ENCODE measurements at places on chromosomes 3 and 15.

DNA sequence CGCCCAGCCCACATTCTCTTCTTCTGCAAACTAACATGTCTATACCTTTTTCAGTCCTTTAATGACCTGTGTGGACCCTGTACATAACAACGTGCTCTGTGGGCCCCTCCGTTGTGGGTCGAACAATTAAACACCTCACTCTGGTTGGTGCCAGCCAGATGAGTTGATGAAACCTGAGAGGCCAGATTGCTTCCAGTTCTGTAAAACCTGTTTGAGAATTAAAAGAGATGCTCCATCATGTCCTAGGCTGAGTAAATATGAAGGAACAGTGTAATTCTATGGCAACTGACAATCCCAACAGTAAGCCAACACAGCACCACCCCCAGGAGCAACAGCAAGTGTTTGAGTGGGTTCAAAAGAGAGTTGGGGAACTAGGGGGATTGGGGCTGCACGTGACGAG, 5.7 kb upstream of the THBS1 start:
- DNase-seq, result no peak

GRCh38 chr3:150662410-150663200, 41.1 kb downstream of the ERICH6 start:
- DNase-seq, result no peak

- no peak for DNase-seq
These were observed 168.1 kb downstream of the VPS13C start for GRCh38 chr15:61892140-61892539.

GRCh38 chr3:72520690-72521308, 327.4 kb downstream of the SHQ1 start:
- DNase-seq, result no peak

- no peak for DNase-seq
These were observed 46.9 kb upstream of the DIPK2A start for GRCh38 chr3:143924522-143925285.

DNA sequence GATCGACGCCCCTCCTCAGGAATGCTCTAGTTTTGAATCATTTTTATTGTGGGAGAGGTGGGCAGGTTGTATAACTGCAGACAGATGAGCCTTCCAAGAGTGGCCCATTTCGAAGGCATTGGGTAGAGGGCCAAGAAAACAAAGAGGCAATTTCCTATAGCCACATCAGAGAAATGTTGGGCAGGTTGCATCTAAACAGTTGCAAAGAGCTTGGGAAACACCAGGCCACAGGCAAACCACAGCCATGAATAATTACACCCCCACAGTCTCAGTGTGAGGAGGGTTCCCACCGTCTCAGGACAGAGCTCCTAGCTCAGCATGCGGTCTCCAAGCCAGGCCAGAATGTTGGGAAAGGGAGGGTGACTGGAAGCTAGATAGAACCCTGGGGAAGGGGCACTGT, 257.3 kb downstream of the ABHD5 start:
- DNase-seq, result no peak

DNA sequence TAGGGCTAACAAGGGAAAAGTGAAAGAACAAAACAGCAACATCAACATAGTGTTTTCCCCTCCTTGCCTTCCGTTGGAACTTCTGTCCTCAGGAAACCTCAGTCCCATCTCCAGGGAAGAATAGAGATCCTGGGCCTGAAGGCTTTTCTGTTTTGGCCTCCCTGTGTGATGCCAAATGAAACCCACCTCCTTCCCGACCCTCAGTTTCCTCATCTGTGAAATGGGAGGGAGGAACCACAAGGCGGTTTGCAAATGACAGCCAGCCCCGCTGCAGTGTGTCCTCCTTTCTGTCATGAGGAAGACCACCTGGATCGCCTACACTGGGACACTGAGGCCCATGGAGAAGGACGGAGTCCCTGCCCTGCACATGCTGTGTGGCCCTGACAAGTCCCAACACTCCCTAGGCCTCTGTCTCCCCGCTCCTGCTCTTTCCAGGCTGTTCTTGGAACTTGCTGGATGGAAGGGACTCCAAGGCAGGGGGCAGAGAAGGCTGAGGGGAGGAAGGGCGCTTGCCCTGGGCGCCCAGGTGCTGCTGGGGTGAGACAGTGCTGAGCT, 28.5 kb upstream of the FBLN2 start:
- DNase-seq, result no peak

DNA sequence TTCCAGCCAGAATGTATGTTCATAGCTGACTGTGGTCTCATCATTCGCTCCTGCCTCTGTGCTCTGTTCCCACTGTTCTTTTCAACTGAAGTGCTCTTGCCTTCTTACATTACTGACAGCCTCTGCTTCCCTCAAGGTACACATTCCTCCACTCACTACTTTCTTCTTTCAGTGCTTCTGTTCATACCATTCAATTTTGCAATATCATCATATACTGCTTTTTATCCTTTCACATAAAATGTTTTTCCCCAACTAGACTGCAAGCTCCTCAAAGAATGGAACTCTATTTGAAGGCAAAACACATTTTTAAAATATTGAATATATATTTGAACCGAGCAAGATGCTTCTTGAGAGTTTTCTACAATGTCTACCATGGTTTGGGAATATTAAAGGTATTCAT, 291.1 kb downstream of the CTNNB1 start:
- DNase-seq, result no peak

GRCh38 chr3:172296248-172296974, 151.8 kb downstream of the GHSR start:
- DNase-seq, result no peak

DNA sequence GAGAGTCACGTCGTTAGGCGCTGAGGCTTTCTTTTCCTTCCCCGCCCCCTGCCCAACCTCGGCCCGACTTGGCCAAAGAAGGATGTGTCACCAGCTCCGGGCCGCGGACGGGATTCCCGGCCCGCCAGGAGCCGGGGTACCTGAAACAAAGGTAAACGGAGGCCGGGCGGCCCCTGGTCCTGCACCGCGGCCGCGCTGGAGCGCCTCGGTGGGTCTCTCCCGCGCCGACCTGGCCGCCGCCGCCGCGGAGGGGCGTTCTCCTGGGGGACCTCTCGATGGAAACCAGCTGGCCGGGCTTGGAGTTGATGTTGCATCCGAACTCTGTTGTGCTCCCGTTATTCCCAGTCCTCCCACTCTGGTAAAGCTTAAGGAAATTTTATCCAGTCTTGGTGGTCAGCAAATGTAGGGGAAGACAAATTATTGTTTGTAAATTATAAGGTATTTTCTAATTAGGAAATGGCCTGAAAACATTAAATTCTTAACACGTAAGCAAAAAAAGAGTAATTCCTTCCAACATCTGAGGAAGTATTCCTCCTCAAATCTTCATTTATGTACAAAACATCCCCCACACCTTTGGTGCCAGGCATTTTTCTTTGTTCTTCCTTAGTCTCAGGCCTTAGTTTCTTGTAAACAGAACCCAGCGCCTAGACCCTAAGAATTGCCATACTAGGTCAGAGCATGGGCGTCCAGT, 888 bp downstream of the PPP2R3A start:
- DNase-seq, result no peak

GRCh38 chr3:125478326-125478725, 41.7 kb downstream of the SNX4 start:
- no peak for DNase-seq

DNA sequence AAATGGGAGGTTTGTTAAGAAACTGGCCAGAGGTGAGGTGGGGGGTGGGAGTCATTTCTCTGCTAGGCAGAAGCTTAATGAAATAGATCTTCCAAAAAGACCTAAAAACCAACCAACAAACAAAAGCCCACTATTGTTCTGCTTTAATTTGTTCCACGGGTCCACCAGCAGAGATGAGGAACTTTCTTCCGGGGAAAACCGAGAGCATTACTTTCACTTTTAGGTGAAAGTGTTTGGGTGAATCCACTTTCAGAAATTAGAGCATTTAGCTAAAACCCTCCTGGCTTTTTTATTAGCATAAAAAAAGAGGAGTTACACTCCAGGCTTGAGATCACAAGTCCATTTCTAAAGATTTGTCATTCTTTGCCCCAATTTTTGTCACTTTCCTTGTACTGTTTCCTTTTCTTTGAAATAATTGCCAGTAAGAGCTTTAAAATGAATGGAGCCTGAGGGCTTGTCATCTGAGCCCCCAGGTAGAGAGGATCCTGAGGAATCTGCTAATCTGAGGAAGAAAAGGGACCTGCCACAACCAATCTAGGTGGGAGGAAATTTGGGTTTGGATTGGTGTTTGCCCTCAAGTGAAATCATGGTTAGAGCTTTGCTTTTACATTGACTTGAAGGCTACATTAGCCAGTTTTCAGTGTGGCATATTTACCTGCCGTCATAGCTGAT, 667.6 kb downstream of the NAALADL2 start:
- no peak for DNase-seq

DNA sequence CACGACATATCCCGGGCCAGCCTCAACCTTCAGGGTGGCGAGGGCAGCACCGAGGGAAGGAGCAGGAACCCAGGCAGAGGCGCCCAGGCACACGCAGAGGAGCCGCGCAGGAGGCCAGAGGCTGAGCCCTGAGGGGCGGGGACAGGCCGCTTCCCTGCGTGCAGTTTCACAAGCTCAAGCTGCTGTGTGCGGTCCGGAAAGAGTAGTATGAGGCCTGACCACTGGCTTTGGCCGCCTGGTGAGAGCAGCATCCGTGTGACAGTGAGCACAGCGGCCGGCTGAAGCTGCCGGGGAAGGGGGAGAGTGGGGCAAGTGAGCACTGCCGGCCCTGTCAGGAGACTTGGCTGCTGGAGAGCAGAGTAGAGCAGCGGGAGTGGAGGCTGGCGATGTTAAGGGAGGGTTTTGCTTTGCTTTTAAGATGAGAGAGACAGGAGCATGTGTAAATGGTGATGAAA, 8.7 kb downstream of the ZDHHC19 start:
- no peak for DNase-seq

- DNase-seq, result no peak
These were observed 328.7 kb downstream of the ZBBX start for GRCh38 chr3:167051421-167051820.

DNA sequence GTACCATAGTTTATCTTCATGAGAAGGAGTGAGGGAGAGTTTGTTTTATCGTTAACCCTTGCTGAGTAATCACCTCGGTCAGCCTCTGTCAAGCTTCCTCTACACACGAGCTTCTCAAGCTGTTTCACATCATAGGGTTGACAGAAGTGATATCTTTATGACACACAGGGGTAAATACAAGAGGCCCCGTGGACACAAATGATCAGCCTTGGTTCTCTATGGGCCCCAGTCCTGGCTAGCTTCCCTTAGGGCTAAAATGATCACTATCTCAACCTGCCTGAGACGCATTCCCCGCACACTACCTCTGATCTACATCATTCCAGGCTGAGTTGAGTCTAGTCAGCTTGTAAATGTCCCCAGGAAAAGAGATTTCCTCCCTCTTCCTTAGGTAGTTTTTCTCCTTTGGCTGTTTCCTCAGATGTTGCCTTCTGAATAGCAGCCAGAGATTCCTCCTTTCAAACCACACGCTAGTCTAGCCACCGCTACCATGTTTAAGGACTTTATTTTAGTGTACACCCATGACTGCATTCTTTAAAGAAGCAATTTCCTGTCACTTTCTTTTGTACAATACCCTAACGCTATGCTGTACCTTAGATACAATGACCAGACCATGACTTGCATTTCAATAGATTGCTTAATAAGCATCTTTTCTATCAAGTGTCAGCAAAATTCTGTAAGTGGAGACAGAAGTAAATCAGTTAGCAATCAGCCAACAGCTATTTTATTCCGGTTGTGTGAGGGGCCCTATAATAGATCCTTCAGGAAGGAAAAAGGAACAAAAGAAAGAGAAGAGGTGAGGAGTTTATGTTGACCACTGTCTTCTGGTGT, 35.1 kb upstream of the PPARG start:
- no peak for DNase-seq

- DNase-seq, result no peak
These were observed 43.8 kb downstream of the NEK10 start for GRCh38 chr3:27325419-27325818.

DNA sequence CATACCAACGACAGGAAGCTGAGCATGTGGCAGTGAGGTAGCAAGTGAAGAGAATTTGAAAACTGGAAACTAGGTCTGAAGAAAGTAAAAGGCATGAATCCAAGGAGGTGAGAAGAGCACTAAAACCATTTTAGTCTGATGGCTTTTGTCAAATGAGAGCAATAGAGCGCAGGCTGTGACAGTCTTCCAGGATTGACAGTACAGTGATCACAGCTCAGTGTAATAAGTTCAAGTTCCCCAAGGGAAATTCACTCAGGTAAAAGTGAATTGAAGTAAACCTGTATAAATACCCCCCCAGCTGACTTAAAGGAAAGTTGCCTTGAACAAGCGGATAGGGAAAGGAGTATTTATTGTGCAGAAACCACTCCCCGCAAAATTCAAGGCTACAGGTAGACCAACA, 224.2 kb upstream of the CRBN start:
- no peak for DNase-seq

GRCh38 chr3:29751647-29752314, 470.9 kb downstream of the RBMS3 start:
- DNase-seq, result no peak

DNA sequence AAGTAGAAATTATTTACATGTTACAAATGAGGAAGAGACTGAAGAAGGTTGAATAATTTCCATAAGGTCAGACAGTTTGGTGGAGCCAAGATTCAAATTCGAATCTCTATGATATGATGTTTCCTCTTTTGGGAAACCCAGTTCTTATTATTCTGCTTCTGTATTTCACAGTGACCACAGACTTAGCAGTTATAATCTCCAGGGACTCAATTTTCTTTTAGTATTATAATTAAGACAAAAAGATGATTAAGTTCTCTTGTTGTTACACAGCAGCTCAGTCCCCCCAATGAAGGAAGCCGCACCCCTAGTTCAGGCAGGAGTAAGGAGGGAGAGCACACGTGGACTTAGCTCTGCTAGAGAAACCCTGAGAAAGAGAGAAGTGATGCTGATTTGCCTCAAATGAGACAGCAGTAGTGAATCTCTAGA, 130.6 kb downstream of the CCNL1 start:
- no peak for DNase-seq

DNA sequence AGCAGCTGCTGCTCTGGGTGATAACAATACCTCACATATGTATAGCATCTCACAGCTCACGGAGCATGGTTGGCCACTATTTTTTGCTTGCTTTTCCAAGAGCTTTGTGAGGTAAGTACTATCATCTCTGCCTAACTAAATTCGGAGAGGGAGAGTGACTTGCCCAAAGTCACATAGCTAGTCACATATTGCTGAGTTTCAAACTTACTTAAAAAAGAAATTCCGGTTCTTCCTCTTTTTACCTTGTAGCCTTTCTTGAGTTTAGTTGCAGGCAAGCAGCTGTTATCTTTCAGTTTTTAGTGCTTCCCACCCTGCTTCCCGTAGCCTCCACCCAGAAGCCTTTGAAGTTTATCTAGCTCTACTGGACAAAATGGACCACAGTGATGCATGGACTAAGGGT, 309.2 kb downstream of the PDCD6IP start:
- DNase-seq, result no peak
